Stimulated activated CD8-positive, alpha-beta memory T cell treated with anti-CD3 and anti-CD28 coated beads, Interleukin-7, amount 100 ng/mL, for 4 hours (primary cell): ENCODE measurements at places on chromosomes 5 and 9.

GRCh38 chr5:133818031-133818431 lies 150.4 kb downstream of the C5orf15 start:
- DNase-seq = no peak

DNA sequence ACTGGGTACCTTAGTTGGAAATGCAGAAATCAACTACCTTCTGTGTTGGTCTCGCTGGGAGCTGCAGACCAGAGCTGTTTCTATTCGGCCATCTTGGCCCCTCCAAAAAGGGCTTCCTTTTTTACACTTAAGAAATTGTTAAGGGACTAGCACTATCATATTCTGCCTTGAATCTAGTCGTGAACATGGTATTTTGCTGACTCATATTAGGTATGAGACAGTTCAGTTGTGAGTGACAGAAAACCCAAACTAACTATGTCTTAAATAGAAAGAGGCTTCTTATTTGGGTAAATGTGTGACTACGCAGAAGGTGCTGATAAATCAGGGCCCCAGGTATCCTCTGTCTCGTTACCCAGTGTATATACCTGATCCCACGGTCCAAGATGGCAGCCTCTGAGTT lies 298.2 kb downstream of the EDIL3 start:
- DNase-seq = no peak

GRCh38 chr9:126682113-126682810 lies 68.5 kb downstream of the LMX1B start:
- DNase-seq = no peak

GRCh38 chr9:116112236-116112635 lies 41.4 kb upstream of the PAPPA start:
- no peak for DNase-seq
